Astrocyte of the spinal cord (primary cell): ENCODE measurements at places on chromosomes 7 and 10.

GRCh38 chr10:118595598-118596425 is at the start of gene PRLHR:
Gene PRLHR (minus strand): TSS chr10:118595648. CDS start chr10:118595244, 404 bp downstream.
- no peak for DNase-seq

DNA sequence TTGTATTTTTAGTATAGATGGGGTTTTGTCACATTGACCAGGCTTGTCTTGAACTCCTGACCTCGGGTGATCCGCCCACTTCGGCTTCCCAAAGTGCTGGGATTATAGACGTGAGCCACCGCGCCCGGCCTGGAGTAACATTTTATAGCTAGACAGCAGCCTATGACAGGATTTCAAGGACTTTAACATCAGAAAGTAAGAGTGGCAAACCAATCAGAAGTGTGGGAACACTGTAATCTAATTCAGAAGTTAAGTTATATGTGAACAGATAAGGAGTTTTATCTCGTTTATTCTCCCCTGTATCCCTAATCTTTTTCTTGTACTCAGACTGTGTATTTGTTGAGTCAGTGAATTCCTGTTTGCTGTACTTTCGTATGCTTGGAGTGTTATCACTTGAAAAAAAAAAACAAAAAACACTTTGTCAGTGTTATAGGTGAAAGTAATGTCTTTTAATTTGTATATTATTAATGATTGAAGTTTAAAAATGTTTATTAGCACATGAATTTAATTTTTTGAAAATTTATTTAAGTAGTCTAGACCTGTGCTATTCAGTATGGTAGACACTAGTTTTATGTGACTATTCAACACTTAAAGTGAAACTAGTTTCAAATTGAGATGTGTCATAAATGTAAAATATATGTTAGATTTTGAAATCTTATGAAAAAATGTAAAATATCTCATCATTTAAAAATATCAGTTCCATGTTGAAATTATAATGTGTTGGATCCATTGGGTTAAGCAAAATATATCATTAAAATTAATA is 38.6 kb downstream of the RSBN1L start:
- DNase-seq: no peak

- DNase-seq: peak; percentile 41
Measured at GRCh38 chr10:22683140-22683389, 31.3 kb downstream of the PIP4K2A start.

DNA sequence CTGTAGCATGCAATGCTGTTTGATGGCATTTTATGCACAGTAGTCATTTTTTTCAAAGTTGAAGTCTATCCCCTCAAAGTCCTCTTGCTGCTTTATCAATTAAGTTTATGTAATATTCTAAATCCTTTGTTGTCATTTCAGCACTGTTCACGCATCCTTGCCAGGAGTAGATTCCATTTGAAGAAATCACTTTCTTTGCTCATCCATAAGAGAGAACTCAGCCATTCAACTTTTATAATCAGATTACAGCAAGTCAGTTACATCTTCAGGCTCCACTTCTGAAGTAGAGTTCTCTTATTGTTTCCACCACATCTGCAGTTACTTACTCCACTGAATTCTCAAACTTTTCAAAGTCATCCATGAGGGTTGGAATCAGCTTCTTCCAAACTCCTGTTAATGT is 32.3 kb downstream of the SDHAF3 start:
- DNase-seq: no peak

- DNase-seq: no peak
Measured at GRCh38 chr10:133231946-133232574, 2.0 kb downstream of the UTF1 start.

GRCh38 chr10:47346581-47347302 is 1.4 kb upstream of the RBP3 start:
- no peak for DNase-seq

GRCh38 chr10:107657851-107658250 is 493.3 kb upstream of the SORCS1 start:
- no peak for DNase-seq

- no peak for DNase-seq
Measured at GRCh38 chr10:31975157-31975765, 46.6 kb upstream of the ARHGAP12 start.

GRCh38 chr7:132097550-132098134 is 478.6 kb downstream of the PLXNA4 start:
- DNase-seq: no peak

- DNase-seq: no peak
Measured at GRCh38 chr10:124383496-124383895, 35.2 kb downstream of the OAT start.

- no peak for DNase-seq
Measured at GRCh38 chr7:33109758-33110238, 594 bp upstream of the RP9 start.

DNA sequence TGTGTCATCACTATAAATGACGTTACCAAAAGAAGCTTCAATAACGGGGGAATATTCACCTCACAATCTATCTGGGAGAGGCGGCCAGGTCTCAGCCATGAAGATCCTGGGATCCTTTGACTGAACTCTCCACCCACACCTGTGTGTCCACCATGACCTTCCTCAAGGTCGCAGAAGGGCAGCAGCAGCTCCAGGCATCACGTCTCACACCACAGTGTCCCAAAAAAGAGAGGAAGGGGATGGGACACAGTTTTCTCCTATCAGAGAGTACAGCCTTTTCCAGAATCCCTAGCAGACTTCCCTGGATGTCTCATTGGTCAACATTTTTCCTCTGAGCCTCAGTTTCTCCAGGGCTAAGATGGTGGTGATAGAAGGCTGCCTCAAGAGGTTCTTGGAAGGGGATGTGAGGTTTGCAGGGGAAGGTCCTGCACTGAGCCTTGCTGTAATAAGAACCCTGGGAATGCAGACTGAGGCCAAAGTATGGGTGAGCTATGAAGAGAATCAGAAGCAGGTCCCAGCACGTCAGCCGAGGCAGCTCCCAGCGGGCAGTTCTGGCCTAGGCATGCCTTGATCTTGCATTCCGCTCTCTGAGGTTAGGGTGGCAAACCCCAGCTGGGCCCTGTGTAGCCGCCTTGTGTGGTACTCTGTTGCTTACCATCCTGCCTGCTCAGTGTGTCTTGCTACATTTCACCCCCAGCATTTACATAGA is 63.8 kb downstream of the COL26A1 start:
- no peak for DNase-seq

DNA sequence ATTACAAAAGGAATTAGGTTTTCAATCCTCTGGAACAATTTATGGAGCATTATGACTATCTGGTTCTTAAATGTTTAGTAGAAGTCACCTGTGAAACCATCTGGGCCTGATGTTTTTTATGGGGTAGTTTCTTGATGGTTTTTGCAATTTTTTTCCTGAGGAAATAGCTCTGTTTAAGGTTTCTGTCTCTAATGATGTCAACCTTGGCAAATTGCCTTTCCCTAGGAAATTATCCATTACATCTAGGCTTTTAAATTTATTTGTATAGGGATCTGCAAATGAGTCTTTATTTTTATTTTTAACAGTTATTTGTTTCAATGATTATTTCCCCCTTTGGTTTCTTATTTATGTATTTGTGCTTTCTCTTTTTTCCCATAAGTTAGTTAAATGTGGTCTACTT is 222.8 kb downstream of the GALNT17 start:
- no peak for DNase-seq

GRCh38 chr7:50308532-50309385 is 4.2 kb downstream of the IKZF1 start:
- no peak for DNase-seq

DNA sequence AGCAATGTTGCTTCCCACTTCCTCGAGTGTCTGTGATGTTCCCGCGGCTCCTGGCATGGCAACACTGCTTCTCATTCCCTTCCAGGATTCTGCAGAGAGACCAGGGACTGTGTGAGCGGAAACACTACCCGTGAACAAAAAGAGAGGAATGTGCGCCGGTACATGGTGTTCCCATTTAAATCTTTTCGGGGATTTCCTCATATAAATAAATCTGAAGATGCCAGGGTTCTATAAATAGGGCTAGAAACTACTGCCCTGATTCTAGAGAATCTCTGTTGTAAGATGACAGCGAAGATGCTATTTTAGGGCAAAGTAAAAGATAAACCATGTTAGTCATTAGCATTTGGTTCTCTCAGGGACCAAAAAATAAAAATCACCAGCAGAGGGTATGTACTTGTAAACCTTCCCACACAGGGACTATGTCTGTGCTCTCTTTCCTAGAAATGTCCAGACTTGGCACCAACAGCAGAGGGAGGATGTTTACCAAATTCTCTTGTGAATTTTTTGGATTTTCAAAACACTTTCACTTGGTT is 92.2 kb upstream of the DDC start:
- peak; percentile 57 for DNase-seq

DNA sequence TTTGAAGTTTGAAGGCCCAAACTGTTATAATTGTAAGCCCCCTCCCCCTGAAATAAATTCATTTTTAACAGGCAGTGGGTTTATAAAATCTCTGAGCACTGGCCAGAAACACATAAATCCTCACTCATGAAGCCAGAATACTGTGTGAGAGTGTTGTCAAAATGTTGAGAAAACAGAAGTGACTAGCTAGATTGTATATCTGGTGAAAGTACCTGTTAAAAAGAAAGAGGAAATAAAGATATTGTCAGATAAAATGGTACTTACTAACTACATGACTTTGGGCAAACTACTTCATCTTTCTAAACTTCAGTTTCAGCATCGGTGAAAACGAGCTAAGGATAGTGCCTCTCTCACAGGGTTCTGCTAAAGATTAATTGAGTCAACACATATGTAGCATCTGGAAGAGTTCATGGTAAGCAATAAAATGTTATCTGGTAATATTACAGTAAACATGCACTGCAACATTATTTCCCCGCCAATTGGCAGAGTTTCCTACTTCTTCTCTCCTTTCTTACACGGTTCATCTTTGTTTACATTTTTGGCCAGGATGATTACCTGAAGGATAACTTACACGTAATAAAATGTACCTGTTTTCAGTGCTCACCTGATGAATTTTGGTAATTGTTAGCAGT is 202.5 kb upstream of the CHRM2 start:
- DNase-seq: no peak

DNA sequence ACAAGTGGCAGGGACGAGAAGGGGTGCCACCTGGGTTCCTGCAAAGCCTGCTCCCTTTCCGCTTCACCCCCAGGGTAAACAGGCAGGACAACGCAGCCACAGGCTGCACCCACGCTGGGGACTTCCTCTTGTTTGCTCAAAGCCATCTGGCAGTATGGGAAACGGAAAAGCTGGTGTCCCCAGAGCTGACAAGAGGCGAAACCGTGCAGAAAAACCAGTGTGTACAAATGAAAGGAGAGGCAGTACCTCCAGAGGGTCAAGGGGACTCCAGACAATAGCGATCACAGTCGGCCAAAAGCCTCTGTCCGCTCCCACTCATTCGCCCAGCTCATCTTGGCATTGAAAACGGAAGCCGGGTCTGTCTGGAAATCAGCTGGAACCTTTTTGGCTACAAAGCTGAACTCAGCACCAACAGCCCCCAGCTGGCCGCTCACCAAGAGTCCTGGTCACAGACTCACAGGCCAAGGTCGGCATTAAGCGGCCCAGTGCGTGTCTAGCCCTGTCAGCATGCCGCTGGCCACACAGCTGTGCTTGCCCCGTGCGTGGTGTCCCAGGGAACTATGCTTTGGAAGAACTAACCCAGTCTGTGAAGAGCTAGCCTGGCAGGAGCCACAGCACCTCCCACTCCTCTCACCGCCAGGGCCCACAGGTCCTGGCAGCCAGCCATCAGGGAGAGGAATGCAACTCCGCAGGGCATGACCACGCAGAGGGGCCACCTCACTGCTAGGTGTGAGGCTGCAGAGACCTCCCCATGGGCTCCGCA is 10.4 kb downstream of the TNS3 start:
- peak; percentile 89 for DNase-seq

DNA sequence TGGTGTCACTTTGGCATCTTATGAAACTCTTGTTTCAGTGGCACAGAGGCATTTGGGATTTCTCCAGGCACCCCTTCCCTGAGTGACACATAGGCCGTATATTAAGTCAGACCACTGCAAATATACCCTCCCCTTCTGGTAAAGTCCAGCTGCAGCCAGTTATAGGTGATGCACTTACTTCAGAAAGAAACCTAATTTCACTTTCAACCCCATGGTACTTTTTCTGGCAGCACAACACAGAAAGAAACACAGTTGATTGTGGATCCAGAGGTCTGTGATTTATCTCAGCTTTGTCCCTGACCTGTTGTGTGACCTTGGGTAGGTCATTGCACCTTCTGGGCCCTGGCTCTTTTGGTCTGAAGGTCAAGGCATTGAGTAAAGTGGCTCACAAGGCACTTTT is 173.2 kb downstream of the BUB3 start:
- no peak for DNase-seq

GRCh38 chr10:133013463-133013862 is 71.1 kb upstream of the CFAP46 start:
- no peak for DNase-seq

DNA sequence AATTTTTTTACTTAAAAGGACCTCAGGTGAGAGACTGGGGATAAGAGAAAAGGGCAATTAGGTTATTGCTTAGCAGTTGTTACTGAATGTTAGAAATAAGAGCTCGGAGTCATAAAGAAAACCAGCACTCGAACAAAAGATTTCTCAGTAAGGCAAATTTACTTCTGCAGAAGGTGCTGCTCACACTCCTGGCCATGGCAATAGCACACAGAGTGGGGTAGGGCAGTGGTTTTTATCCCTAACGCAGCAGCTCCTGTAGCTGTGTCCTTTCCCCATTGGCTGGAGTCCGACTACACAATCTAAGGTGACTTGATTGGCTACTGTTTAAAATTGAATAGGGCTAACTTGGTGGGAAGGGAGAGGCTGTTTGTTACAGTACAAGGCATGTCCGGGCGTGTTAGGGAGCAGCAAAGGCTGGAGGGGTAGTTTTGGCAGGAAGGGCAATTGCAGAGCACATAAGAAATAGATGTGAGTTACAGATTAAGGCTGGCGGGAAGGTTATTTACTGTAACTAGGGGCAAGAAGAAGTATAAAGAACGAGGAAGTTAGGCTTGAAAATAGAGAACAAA is 112.1 kb downstream of the AKR1D1 start:
- no peak for DNase-seq

- no peak for DNase-seq
Measured at GRCh38 chr7:151117565-151117964, 31.3 kb downstream of the AGAP3 start.

DNA sequence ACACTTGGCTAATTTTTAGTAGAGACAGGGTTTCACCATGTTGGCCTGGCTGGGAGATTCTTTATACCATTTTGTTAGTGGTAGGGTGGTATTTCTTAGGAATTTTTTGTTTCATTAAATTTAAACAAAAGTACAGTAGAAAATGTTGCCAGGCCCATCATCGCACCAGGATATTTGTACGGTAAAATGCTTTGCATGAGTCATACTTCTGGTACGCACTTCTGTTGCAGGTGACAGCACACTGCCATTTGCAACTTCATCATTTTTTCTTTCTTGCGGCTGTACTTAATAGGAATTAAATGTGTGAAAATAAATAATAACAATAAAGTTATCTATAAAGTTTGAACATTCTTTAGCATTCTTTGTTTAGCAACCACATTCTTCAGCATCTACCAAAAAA is 195.6 kb downstream of the SKAP2 start:
- DNase-seq: no peak

DNA sequence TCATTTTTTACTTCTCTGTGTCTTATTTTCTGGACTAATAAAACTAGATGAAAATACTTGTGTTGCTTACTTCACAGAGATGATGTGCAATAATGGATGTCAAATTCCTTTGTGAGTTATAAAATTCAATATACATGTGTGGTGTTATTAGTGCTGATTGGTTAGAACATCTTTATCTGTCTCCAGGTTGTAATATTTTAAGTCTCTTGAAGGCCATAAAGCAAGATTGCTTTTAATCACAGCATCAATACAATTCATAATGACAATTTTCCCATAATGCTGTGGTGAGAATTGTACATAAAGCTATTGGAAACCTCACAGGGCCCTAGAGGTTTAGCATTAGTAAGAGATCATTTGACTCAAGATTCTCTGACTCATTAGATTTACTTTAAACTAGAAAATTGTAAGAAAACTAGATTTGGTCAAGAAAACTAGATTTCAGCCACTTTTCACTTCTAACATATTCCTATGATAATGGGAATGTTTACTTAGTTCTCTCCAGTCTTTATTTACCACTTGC is 963.7 kb downstream of the REEP3 start:
- DNase-seq: no peak
